ENCODE measurements at places on chromosomes 5 and 9.
A peak's percentile ranks its signal among the peaks of the same experiment; 100 is the strongest.

GRCh38 chr9:5611321-5612184, 17.4 kb upstream of the RIC1 start:
- DNase-seq: no peak

- DNase-seq: no peak
Observed at GRCh38 chr5:135355169-135355568, 43.9 kb downstream of the MACROH2A1 start.

- no peak for DNase-seq
Observed at GRCh38 chr5:157750320-157750719, 6.8 kb downstream of the LSM11 start.

DNA sequence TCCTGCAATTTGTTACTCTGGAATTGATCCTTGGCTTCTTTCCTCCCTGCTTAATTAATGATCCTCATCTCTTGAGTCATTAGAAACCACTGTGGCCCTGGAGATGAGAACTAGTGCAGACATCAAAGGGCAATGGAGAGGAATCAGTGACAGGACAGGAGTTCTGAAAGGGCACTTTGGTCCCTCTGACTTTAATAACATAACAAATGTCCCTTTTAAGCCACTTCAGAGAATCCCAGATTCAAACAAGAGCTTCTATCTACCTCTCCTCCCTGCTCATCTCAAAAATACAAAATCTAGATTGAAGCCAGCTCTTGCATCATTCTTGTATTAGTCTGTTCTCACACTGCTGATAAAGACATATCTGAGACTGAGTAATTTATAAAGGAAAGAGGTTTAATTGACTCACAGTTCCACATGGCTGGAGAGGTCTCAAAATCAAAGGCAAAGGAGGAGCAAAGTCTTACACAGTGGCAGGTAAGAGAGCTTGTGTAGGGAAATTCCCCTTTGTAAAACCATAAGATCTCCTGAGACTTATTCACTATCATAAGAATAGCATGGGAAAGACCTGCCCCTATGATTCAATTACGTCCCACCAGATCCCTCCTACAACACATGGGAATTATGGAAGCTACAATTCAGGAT, 139.1 kb downstream of the PLPPR1 start:
- no peak for DNase-seq

- DNase-seq: no peak
Observed at GRCh38 chr9:16223074-16223871, 647.2 kb downstream of the BNC2 start.

GRCh38 chr9:19927560-19927959, 138.7 kb upstream of the SLC24A2 start:
- no peak for DNase-seq

DNA sequence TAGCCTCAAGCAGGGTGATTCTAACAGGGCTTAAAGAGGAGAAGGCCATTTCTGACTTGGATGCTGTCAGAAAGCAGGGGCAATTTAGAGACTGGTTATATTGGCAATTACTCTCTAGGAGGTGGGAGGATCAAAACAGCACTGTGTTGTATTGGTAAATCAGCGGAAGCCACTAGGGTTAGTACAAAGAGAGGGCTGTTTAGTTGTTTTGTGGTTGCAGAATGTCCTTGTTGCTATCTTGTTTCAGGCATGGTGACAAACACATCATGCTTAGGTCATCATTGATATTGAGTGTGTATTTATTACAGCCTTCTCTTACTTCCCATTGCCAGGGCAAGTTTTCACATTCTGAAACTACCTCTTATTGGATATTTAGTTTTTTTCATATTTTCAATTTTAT, 165.3 kb downstream of the TAF11L14 start:
- DNase-seq: no peak

GRCh38 chr5:116370886-116371285, 203.7 kb downstream of the SEMA6A start:
- no peak for DNase-seq

DNA sequence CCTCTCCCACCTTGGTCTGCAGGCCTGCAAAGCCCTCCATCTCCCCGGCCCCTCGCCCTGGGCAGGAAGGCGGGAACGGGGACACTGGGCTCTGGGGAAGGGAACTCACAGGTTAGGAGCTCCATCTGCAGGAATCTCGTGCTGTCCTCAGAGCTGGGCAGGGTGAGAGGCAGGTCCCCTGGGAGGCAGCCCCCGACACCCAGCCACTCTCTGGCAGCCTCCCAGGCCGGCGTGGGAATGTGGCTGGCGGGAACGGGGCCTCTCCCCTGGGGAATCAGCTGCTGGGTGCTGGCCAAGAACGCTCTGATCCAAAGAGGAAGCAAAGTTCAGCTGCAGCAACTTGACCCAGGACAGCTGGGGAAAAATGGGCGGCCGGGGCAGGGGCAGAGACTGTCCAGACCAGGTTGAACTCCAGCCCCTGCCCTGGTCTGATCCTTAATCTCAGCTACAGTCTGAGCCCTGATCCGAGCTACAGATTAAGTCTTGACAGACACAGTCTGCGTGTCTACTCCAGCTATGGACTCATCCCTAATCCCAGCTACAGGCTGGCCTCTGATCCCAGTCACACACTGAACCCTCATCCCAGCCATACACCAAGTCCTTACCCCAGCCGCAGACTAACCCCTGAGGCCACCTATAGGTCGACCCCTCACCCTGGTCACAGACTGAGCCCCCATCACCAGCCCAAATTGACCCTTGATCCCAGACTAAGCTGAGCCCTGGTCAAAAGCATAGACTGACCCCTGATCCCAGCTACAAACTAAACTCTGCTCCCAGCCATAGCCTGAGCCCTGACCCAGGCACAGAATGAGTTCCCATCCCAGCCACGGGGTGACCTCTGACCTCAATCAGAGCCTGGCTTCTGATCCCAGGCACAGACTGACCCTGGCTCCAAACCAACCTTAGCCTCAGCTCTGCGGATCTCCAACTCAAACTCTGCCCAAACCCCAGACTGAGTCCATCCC, 37.3 kb upstream of the EGFL7 start:
- no peak for DNase-seq

DNA sequence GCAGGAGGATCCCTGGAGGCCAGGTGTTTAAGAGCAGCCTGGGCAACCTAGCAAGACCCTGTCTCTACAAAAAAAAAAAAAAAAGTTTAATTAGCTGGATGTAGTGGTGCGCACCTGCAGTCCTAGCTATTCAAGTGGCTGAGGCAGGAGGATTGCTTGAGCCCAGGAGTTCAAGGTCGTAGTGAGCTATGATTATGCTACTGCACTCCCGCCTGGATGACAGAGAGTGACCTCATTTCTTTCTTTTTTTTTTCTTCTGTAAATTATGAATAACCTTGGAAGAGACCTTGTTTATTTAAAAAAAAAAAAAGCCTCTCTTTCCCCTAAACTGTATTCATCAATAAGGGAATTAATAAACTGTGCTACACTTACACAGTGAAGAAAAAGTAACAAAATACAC, 43.6 kb upstream of the SLC30A5 start:
- no peak for DNase-seq

DNA sequence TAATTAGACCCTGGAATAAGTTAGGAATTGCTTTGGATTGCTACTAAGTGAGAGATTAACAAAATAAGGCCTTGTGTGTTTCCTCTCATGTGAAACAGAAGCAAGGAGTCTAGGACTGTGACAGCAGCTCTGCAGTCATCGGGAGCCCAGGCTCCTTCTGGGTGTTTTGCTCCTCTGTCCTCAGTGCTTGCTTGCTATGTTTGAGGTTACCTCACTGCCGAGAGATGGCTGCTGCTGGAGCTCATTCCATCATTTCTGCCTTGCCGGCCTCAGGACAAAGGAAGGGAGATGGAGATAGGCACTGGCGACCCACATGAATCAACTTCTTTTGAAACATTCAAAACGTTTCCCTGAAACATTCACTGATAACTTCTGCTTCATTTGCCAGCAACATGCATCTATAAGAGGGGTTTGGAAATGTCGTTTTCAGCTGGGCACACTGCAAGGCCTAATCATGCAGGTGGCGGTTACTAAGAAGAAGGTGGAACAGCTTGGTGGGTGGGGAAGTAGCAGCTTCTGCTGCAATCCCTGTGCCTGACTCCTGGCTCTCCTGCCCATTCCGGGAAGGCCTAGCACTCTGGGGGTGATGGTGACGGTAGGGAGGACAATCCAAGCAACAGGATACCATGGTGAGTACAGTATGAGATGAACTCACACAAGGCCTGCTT, 77.2 kb upstream of the CD180 start:
- no peak for DNase-seq

- no peak for DNase-seq
Observed at GRCh38 chr9:104988539-104988938, 60.6 kb upstream of the ABCA1 start.

- peak; percentile 56 for DNase-seq
Observed at GRCh38 chr5:355379-355935, 33.9 kb downstream of the AHRR start.

- DNase-seq: no peak
Observed at GRCh38 chr9:92603990-92604389, 65.9 kb downstream of the IPPK start.

- DNase-seq: no peak
Observed at GRCh38 chr5:116569999-116570398, 4.6 kb downstream of the SEMA6A start.

- DNase-seq: no peak
Observed at GRCh38 chr5:62488531-62488930, 76.0 kb downstream of the IPO11 start.

GRCh38 chr5:7395432-7395946, 449 bp upstream of the ADCY2 start:
- no peak for DNase-seq

DNA sequence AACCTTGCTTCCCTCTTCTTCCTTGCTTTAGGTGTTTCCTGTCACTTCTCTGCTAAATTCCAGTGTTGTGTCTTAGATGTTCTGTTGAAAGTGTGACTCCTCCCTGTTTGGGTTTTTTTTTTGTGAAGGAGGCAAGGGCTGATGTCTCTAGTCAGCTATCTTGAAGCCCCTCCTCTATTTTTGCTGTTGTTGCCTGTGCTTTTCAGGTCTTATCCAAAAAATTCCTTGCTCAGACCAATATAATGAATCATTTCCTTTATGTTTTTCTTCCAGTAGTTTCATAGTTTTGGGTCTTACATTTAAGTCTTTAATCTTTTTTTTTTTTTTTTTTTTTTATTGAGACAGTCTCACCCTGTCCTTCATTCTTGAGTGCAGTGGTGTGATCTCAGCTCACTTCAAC, 22.3 kb downstream of the RIC1 start:
- no peak for DNase-seq

GRCh38 chr5:53114988-53115387, 5.4 kb upstream of the MOCS2 start:
- no peak for DNase-seq

DNA sequence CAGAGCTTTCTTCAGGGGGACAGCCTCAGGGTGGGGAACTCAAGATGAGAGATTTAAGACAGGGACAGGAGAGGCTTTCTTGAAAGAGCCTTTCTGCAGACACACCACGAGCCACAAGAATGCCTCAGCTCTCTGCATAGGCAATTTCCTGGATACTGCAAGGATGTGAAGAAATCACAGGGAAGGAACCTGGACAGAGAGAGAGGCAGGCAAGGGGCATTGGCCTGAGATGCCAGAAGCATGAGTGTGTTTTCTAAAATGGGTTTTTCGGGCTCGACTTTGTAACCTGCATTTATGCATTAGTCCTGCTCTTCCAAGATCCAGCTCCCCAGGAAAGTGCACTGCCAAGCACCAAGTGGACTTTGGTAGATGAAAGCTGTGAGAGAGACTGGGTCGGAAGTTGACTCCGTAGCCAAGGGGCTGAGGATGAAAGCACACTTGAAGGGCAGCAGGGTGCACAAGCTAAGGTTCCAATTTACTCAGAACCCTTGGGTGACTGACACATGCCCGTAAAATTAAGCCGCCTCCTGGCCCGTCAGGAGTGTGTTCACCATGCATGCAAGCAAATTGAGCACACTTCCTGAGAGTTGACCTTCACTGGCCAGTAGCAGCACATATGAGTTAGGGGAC, 90.9 kb downstream of the CFAP90 start:
- DNase-seq: no peak

DNA sequence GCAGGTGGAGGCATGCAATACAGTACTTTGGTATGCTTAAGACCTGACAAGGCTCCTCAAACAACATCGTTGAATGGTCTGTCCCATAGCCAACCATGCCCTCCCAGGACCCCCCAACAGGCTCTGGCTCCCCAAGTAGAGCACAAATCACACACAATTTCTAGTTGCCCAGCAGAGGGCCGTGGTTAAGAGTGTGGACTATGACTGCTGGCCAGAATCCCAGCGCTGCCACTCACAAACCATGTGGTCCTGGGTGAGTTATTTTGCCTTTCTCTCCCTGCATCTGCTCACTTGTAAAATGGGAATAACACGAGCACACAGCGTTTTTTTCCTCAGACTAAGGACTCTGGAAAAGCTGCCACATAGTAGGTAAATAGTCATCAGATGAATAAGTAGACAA, 6.5 kb downstream of the CKMT2 start:
- no peak for DNase-seq

GRCh38 chr9:115913696-115914095, 239.9 kb upstream of the PAPPA start:
- no peak for DNase-seq

DNA sequence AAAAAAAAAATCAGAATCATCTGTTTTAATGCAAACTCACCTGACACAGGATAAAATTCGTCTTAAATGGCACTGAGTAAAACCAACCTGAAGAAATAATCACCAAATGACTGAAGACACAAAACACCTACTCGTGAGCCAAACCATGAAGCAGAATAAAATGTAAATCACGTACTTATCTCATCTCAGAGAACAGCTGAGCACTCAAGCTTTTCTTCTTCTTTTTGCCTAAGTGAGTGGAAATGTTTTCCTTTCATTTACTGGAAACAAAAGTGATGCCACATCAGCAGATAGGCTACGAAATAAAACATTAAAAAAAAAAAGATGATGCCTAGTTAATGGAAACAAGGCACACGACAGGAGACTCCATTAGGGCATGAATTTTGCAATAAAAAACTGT, 36.4 kb downstream of the ATPSCKMT start:
- no peak for DNase-seq

DNA sequence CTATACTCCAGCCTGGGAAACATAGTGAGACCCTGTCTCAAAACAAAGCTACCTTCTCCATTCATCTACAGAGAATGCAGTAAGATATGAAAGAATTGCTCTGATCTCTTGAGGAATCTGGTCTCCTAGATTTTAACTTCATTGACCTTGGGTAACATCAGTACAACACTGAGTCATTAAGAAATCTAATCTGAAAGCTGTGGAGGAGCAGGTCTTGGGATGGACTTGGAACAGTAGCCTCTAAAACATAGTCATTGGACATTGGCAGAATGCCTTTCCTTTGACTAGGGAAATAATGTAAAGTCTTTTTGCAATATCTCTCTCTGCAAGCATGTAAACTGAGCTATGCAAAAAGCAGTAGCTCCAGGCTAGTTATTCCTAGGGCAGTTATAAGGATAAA, 58.1 kb downstream of the KCNN2 start:
- DNase-seq: no peak

DNA sequence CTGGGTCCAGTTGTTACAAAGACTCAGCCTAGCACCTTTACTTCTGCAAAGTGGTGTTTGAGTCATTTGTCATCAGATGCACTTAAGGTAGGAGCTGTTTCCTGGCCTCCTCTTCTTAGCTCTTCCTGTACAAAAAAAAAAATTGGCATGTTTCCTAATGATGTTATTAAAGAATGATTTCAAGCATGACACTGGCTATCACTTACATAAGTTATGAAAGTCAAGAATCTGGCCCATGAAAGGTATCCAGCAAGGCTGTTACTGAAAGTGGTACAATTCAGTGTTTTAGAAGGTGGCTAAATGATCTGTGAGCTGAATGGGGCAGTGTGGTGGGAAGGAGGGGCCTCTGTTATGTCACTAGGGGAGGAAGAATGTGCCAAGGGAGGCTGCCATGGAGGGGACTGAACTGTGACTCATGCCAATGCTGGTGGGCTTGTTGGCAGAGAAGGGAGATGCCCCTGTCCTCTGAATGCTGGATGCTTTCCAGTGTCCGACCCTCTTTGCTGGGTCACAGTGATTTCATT, 175.1 kb upstream of the MAP1B start:
- no peak for DNase-seq

- peak; percentile 84 for DNase-seq
Observed at GRCh38 chr5:132500931-132501628, 10.5 kb upstream of the IRF1 start.
